Inflammatory macrophage treated with lipopolysaccharide for 1 hour (primary cell): ENCODE measurements at places on chromosomes 5 and 9.
A peak's percentile ranks its signal among the peaks of the same experiment; 100 is the strongest.

DNA sequence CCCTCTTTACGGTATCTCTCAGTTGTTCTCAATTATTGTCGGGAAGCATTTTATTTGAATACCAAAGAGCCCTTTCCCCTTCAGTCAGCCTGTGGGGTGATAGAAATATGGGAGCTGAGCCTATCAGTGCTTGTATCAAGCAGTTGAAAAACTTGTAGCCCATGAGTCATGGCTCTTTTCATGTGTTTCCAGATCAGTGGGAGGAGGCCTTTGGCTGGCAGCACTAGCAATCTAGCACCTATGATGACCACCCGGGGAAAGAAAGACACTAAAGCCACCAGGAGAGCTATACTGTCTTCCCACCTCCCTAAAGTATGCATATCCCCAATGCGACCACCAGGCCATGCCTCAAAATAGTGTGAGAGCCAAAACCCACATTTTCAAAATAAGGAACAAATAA lies 696.9 kb upstream of the C9orf72 start:
- no peak for DNase-seq

GRCh38 chr9:82128011-82128696 lies 139.6 kb downstream of the SPATA31D1 start:
- peak; percentile 52 for DNase-seq

DNA sequence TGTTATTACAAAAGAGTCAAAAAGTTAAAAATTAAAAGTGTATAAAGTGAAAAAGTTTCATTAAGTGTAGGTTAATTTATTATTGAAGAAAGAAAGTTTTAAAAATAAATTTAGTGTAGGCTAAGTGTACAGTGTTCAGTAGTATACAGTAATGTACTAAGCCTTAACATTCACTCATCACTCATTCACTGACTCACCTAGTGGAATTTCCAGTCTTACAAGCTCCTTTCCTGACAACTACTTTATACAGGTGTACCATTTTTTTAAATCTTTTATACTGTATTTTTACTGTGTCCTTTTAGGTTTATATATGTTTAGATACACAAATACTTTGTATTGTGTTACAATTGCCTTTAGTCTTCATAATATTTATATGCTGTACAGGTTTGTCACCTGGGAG lies 530.2 kb upstream of the FAM174A start:
- DNase-seq = no peak

GRCh38 chr9:116267021-116267420 lies 113.4 kb downstream of the PAPPA start:
- DNase-seq = no peak

DNA sequence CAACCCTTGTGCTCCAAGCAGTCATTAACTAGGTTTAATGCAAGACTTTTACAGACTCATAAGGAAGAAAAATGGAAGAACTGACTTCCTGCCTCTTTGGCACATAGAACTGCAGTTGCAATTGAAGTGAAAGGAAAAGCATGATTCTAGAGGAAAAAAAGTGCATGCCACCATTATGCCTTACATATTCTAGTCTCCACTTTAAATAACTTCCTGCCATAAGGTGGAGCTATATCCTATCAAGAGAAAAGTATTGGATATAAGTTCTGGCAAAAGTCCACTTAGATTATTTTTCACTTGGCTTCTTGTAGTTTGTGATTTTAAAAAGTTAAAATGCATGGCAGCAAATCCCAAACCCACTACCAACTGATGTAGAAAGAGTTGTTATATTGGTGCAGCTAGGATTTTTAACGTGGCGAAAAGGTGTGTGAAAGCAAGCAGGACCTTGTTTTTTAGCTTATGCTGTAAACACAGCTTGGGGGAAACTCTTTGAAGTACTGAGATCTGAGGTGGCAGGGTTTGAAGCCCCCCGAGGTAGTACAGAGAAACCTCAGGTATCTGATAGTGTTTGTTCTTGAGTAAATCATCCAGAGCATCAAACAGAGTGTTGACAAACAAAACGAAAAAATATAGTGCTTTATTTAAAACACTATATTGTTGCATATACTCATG lies 117.9 kb downstream of the ANXA1 start:
- peak; percentile 43 for DNase-seq

DNA sequence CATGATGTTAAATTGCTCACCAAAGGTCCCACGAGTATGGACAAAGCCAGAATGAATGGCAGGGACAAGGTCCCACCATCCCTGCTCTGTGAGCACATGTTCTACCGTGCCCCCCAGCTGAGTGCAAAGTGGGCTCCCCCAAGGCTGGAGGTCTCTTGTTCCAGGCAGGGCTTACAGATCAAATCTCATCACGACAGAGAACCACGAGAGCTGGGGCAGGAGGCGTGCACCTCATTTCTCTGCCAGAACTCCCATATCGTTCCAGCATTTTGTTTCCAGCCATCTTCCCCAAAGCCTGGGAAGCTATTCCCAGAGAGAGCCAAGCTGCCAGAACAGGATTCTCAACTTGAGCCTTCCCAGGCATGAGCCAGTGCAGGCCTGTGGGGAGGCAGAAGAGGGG lies 108.5 kb downstream of the ZNF354C start:
- no peak for DNase-seq

DNA sequence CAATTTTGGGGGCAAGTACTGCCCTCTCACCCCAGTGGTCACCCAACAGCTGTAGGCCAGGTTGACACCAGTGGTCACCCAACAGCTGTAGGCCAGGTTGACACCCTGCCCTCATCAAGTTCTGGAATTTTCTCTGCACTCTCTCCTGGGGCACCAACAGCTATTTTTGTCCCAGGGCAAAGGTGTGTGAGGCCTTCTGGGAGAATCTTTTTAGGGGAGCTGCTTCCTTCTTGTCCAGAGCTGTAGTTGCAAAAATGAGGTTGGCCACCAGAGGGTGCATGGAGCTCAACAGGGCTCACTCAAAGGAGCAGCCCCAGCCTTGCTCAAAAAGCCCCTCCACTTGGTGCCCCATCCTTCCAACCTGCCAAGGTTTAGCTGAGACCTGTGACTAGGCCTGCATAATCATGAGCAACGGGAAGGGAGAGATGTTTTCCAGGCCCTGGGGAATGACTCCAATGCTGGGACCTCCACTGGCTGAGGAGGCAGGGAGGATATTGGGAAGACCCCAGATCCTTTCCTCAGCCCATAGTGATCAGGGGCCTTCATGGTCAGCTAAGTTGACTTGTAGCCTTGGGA lies 10.6 kb upstream of the P4HA2 start:
- peak; percentile 90 for DNase-seq

GRCh38 chr9:70868041-70868440 lies 253.4 kb downstream of the TRPM3 start:
- no peak for DNase-seq

GRCh38 chr5:90590-91547 lies 1.1 kb upstream of the PLEKHG4B start:
- DNase-seq = no peak

GRCh38 chr9:79433703-79434102 lies 138.1 kb upstream of the TLE4 start:
- DNase-seq = no peak

DNA sequence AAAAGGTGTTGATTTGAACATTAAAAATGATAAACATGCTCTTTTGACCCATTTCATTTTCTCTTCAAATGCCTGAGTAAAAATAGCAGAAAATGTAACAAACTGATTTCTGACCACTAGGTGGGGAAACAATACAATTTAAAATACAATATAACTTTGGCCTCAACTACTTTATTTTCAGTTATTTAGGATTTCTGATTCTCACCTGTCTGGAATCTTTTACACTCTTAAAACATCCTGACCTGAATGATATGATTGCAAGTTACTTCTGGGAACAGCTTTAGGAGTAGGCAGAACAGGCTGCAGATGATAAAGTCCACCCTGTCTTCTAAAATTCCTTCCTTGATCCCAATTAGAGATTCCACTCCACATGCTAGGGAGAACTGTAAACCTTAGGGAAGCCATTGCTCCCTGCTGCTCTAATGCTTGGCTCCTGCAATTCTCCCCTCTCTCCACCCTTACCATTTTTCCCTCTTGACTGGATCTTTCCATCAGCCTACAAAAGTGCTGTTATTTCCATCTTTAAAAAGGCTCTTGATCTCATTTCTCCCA lies 70.3 kb downstream of the FYB1 start:
- DNase-seq = no peak

GRCh38 chr5:134845335-134845851 lies 375 bp upstream of the C5orf24 start:
- DNase-seq = no peak

DNA sequence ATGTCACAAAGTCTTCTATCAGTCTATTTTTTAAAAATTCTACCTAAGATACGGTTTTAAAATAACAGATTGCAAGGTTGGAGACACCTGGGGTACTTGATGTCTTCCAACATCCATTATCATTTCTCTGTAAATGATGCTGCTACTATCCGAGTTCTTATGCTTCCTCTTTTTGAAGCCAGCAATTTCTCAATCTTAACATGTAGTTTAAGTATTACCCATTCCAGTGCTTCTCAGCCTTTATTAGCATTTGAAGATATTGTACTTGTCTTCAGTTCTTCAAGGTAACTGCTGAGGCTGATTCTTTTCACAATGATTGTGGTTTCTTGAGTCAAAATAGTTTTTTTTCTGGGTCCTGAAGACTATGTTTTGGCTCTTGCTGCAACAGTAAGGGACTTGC lies 96.4 kb upstream of the SELENOP start:
- peak; percentile 33 for DNase-seq

DNA sequence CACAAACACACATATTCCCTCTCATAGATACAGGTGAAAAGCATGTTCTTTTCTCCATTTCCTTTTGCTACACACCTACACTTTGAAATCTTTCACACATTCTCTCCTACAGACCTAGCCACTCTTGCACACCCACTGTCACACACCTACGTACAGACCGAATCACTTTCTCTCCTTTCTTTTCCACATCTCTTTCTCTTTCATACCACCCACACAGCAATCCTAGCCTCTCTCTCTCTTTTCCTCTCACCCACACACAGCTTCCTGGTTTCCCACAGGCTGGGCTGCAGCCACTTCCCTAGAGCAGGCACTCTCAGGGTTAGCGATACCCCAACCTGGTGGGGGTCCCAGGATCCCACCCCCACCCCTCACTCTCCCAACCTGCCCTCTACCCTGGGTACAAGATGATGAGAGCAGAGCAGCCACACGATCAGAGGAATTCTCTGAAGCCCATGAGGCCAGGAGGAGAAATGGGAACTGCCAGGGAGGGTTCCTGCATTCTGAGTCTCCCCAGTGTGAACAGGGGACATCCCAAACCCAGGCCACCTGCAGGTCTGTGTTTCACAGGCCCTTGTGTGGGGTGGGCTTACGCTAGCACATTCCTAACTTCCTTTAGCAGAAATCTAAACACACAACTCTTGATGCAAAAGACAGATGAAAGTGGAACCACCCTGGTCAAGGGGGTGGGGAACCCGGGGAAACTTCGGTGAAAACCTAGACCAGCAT lies 17.1 kb upstream of the SYNPO start:
- DNase-seq = peak; percentile 72

- DNase-seq = no peak
These were observed 70.6 kb downstream of the LMX1B start for GRCh38 chr9:126684345-126684744.

DNA sequence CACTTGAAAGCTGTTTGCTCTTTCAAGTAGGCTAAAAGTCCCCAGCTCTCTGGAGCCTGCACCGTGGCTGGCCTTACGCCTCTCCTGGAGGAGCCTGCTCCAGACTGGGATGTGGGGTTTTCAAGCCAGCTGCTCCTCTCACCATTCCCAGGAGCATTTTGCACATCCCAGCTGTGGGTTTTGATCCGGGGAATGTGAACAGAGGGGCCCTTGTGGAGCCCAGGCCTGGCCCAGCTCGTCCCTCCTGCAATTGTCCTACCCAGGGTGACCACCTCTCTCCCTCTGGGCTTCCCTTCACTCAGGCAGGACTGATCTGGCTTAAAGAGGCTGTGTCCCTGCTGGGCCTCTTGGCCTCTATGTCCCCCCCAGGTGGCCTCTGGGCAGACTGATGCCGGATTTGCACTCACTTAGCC lies 32.5 kb upstream of the TIFAB start:
- DNase-seq = no peak

DNA sequence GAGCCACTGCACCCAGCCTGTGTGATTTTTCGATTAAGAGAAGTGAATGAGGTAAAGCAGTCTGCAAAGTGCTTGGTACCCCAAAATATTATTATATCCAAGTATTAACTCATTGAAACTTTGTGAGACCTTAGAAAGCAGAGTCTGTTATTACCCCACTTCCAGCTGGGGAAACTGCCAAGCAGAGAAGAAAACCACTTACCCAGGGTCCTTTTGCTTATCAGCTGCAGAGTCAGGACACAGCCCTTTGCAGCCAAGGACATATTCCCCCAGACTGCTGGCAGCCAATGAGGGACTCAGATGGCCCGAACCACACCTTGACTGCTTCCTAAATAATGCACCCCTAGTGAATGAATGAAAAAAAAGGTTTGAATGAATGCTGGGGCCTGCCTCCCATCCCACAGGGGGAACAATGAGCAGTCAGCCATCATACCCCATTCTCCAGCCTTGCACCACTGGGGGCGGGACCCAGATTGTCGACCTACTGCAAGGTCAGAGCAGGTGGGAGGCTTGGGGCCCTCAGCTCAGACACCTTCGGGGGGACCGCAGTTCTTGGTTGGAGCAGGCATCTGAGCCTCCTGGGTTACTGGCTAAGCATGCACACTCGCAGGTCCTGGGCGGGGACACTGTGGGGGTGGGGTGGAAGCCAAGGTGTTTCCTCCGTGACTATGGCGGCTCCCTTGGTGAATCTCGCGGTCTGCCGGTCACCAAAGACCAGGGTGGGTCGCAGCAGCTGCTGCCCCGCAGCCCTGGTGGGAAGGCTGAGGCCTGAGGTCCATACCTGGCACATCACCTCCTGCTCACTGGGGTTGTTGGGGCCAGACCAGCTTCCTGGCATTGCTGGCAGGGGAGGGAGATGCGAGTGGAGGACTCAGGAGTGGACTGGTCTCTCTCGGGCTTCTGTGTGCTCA lies 29.7 kb downstream of the PRRT1B start:
- no peak for DNase-seq

DNA sequence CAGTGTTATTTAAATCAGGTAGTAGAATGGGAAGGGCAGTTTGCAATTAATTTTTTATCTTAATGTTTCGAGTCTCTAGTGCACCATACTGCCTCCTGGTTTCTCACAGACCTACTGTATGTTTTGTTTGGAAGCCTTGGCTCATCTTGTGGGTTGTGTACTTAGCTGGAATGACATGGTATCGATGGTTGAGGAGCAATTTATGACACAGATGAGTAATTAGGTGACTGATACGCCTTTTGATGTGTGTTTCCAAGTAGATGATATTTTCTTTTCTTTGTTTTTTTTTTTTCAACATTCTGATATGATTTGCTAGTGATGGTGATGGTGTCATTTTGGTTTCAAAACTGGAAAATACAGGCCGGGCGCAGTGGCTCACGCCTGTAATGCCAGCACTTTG lies 16.1 kb downstream of the BASP1 start:
- DNase-seq = no peak

- no peak for DNase-seq
These were observed 10.7 kb downstream of the ALAD start for GRCh38 chr9:113390192-113390960.

- DNase-seq = peak; percentile 79
These were observed 1.3 kb downstream of the ANXA1 start for GRCh38 chr9:73152953-73153352.
